ENCODE measurements at places on chromosomes 6 and 20.

DNA sequence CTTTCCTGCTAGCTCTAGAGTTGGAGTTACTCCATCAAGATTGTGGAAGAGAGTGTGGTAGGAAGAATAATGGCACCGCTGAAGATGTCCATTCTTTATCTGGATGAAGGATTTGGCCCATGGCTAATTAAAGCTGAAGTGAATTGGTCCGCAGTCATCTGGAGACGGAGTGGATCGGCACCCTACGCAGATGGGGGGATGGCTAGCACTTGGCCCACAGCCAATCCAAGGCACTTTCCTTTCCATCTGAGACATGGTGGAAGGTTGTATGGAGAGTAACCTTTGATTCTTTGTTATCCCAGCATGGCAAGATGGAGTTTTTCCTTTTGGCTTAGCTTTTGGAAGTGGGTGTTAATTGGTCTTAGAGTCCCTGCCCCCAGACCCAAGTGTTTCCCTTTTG, 88.3 kb downstream of the JPH2 start:
- DNase-seq: no peak

- no peak for DNase-seq
Measured at GRCh38 chr6:219641-220198, 72.6 kb upstream of the DUSP22 start.

DNA sequence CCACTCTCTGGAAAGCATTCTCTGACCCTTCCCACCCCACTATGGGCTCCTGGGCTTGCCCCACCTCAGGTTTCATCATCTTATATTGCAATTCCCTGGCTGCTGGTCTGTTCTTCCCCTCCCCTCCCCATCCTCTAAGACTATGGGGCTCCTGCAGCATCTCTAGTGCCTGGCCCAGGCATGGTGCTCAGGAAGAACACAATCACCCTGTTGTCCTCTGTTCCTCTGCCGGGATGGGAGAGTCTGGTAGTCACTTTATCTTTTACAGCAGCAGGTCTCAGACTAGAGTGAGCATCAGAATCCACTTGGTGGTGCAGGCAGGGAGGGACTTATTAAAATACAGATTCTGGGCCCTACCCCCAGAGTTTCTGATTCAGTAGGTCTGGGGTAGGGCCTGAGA, 5.0 kb upstream of the LPIN3 start:
- no peak for DNase-seq

DNA sequence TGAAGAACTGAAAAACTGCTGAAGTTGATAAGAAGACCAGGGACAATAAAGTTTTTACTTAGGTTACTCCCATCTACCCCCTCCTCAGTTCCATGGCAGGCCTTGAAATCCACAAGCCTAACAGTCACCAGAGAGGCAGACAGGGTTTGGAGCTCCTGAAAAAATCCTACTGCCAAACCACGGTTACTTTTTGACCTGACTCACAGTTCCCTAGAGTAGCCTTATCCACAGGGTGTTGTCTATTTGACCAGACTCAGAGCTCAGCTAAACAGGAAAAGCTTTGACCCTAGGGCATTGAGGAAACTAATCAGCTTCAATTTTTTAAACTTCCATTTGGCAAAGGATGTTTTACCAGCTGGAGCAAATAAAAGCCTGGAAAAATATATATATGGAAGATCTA, 257.7 kb upstream of the NT5E start:
- no peak for DNase-seq

DNA sequence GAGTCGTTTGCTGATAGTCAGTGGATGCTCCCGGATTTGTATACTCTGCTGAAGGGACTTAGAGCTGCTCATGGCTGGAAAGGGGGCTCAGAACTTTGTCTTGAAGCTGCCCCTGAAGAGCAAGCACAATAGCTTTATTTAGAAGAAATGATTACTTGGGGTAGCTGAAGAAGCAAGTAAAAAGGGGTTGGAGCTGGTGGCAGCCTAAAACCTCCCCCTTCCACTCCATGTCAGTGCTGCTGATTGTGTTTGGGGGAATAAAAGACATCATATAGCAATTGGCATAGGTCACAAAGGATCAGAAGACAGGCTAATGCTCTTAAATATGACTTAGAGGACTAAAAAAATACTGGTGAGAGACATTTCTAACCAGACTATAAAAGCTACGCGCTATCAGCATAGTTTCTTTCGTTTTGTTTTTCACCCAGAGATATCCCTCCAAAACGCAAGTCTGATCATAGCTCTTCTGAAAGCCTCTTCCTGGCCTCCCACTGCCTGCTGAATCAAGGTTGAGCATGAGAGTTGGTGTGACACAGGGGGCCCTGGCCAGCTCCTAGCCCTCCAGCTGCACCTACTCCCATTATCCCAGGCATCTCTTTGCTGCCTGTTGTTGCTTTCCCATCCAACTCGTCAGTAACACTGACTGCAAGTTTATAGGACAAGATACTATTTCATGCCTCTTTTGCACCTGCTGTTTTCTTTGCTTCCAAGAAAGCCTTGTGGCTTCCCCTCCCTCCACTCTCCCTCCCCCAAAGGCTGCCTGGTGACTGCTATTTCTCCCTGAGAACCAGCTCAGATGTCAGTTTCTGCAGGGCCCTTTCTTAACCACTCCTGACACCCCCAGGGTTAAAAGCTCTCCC, 33.9 kb upstream of the SGK1 start:
- DNase-seq: peak; percentile 20

- no peak for DNase-seq
Measured at GRCh38 chr6:151108548-151108947, 131.2 kb upstream of the AKAP12 start.
